Natural killer cell (primary cell): ENCODE measurements at places on chromosomes 3 and 15. TPM values are rescaled to one million over a fixed set of nuclear protein-coding genes. Genes with fewer than 3 reads are reported as not detected.

DNA sequence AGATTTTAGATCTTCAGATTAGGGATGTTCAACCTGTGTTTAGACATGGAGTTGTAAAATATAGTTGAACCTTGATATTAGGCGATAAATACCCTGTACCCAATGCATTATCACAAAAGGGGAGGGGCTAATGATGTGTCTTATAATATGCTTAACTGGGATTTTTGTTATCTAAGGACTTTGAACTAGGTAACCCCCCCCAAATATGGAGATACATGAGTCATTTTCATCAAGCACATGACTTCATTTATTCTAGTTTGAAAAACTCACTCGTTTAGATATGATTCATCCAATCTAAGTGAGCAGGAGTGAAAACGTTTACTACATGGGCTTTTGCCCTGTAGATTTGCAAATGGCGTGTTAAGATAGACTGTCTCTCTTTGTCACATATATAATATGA is 212.4 kb downstream of the IL5RA start:
- DNase-seq = no peak
- no peak overlapping the region for H3K27ac ChIP-seq
- no peaks in the 10 kb centered on the region for H3K36me3 ChIP-seq
- no peaks in the 10 kb centered on the region for H3K27me3 ChIP-seq
- no peak overlapping the region for H3K4me3 ChIP-seq

DNA sequence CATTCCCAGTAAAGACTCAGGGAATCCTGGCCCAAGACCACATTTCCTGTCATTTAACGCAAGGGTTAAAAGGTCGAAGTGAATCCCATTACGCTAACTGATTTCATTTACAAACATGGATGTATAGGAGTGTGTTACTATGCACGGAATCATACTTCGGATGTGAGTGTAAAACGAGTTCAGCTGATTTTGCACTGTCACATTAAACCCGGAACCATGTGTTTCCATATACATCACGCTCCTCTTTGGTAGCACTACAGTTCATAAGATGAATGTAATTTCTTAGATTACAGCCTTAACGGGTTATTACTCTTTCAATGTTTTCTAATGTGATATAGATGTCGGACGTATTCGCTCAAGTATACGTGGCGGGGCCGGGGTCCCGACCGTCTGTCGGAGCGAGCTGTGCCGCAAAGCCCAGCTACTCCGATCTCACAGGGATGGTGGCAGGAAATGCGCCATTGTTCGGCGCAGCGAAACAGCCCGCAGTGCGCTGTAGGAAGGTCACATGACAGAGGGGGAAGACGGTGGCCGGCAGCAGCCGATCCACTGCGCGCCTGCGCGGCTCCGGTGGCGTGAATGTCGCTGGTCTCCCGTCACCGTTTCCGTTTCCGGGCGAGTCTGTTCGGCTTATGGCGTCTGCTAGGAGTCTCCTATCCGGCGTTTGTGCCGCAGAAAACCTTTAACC is 97.3 kb downstream of the NPAP1 start:
- peak overlapping the region; percentile 26 for H3K4me3 ChIP-seq
- no peaks in the 10 kb centered on the region for H3K36me3 ChIP-seq
- no peaks in the 10 kb centered on the region for H3K27me3 ChIP-seq
- H3K27ac ChIP-seq = no peak overlapping the region

- peaks cover 12% of the 10 kb centered on the region for H3K4me1 ChIP-seq
- peak within 1 kb of the TSS; percentile 92 for H3K27ac ChIP-seq
- H3K27me3 ChIP-seq = no peaks in the 10 kb centered on the region
- peak; percentile 99 for DNase-seq
These were observed at the start of gene NKTR for GRCh38 chr3:42600111-42600957. TSS of gene NKTR (plus strand) at chr3:42600686. CDS start at chr3:42601007, 321 bp downstream.

- H3K4me1 ChIP-seq = no peaks in the 10 kb centered on the region
- no peak overlapping the region for H3K4me3 ChIP-seq
- H3K27ac ChIP-seq = no peak overlapping the region
- DNase-seq = no peak
These were observed 56.0 kb upstream of the AGTR1 start for GRCh38 chr3:148641722-148642121.

DNA sequence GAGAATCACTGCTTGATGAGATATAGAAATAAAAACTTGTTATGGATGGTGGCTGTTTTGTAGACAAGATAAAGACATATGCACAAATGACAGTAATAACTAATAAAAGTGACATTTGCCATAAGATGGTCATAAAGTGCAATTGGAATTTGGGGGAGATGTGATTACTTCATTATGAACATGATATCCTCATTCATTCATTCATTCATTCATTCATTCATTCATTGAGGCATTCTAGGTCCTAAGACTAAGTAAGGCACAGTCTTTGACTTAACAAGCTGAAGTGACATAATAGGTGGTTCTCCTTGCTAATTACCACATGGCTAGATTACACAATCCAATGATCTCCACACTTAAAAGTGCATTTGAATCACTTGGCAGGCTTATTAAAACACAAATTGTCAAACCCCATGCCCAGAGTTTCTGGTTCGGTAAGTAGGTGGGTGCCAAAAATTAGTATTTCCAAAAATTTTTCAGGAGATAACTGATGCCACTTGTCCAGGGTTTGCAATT is 18.9 kb downstream of the RAP2B start:
- H3K36me3 ChIP-seq = no peaks in the 10 kb centered on the region
- H3K27ac ChIP-seq = no peak overlapping the region
- no peaks in the 10 kb centered on the region for H3K27me3 ChIP-seq
- DNase-seq = no peak

- no peak for DNase-seq
- no peak overlapping the region for H3K4me3 ChIP-seq
- H3K27ac ChIP-seq = no peak overlapping the region
- H3K36me3 ChIP-seq = no peaks in the 10 kb centered on the region
- no peaks in the 10 kb centered on the region for H3K27me3 ChIP-seq
These were observed 2.5 kb downstream of the TTBK2 start for GRCh38 chr15:42918047-42918446.

DNA sequence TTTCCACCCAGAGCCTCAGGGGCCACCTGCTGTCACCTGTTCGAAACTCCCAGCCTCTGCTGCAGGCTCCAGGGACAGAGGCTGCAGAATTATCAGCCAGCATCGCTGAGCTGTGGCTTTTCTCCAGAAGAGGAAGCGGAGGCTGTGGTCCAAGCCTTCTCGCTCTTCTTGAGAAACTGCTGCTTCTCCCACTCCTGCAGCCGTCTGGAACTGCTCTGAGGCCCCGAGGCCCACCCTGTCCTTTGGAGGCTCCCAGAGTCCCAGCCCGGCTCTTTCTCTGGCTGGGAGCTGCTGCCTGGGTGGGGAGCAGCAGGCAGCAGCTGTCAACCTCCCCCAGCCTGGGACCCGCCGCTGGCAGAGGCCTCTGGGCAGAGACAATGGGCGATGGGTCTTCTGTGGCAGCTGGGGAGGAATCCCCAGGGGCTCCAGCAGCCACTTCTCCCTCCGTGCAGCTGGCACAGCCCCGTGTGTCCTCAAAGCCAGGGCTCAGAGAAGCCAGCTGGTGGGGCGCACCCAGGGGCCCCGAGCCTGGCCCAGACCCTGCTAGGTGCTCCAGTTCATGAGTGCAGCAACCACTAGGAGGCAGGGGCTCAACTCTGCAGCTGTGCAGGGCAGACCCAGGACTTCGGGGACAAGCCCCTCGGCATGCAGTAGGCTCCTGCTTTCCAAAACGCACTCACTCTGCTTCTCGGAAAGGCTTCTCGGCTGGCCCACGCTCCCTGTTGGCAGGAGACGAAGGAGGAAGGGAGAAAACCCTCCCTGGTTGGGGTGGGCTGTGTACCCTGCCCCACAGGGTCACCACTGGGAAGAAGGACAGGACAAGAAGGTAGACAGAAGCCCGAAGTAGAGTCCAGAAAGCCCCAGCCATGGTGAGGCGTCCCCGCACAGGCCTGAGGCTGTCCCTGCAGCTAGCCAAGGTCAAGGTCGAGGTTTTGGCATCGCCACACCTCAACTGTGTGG is 49.9 kb upstream of the FURIN start:
- H3K4me1 ChIP-seq = peaks cover 76% of the 10 kb centered on the region
- H3K4me3 ChIP-seq = no peak overlapping the region
- no peaks in the 10 kb centered on the region for H3K36me3 ChIP-seq
- DNase-seq = peak; percentile 55
- peak overlapping the region; percentile 79 for H3K27ac ChIP-seq
- H3K27me3 ChIP-seq = no peaks in the 10 kb centered on the region

GRCh38 chr3:9826815-9827573 is 16.8 kb downstream of the RPUSD3 start:
- no peaks in the 10 kb centered on the region for H3K4me1 ChIP-seq
- H3K27me3 ChIP-seq = no peaks in the 10 kb centered on the region
- H3K4me3 ChIP-seq = no peak overlapping the region
- no peak overlapping the region for H3K27ac ChIP-seq
- DNase-seq = no peak

DNA sequence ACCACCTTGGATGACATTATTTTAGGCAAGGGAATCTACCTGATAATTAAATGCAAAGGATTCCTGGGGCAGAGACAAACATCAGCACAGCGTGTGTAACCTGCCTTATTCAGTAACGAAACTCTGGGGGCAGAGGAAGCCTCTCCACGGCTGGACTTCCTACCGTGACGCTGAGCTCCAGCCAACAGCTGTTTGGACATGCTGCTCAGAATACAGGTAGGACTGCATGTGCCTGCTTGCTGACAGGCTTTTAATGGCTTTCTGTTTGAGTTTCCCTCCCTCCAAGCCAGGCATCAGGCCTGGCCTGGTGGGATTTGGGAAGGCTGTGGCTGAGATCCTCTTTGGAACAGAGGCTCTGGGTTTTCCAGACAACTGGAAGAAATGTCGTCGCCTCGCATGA is 150.6 kb downstream of the ADAMTS17 start:
- no peaks in the 10 kb centered on the region for H3K4me1 ChIP-seq
- no peaks in the 10 kb centered on the region for H3K36me3 ChIP-seq
- H3K4me3 ChIP-seq = no peak overlapping the region
- no peaks in the 10 kb centered on the region for H3K27me3 ChIP-seq
- DNase-seq = no peak

GRCh38 chr15:95277266-95277665 is 1045.9 kb downstream of the MCTP2 start:
- H3K4me3 ChIP-seq = no peak overlapping the region
- no peaks in the 10 kb centered on the region for H3K4me1 ChIP-seq
- H3K36me3 ChIP-seq = no peaks in the 10 kb centered on the region
- no peak overlapping the region for H3K27ac ChIP-seq
- no peak for DNase-seq

GRCh38 chr3:104951426-104951825 is 415.3 kb upstream of the ALCAM start:
- no peak overlapping the region for H3K4me3 ChIP-seq
- H3K36me3 ChIP-seq = no peaks in the 10 kb centered on the region
- no peak overlapping the region for H3K27ac ChIP-seq
- H3K4me1 ChIP-seq = no peaks in the 10 kb centered on the region
- no peak for DNase-seq
- no peaks in the 10 kb centered on the region for H3K27me3 ChIP-seq

DNA sequence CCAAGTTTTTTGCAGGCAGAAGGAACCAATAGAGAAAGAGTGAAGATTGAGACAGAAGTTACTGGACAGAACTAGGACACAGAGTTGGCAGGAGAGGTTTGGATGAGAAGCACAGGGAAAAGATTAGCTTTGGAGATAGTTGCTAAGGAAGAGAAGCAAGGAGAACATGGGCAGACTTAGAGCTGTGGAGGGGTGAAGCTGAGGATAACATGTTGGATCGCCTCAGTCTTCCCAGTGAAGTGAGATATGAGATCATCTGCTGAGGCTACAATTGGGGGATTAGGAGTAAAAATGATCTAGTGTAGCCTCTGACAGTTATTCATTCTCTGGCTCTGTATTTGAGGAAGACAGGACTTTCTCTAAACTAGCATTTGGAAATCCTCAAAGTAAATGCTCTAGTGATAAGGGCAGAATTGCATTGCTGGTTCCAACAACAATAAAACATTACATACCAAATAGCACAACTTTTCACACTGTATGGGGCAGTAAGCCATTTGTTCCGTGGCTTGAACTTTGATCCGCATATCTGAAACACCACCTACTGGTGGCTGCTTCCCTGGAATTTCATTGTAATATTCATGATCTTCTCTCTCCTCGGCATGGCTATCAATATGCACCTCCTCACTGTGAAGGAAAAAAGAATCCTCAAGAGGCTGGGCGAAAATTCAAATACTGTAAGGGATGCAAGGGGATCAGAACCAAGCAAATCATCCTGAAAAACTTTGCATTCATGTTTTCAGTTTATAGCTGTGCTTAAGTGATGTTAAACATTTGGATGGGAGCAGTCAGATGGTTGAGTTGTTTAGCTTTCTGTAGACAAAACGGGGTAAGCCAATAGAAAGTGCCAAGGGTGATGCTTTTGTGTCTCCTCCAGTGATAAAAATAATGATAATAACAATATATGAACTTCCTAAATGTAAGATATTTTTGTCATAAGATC is 22.2 kb upstream of the EID1 start:
- no peak overlapping the region for H3K27ac ChIP-seq
- H3K4me3 ChIP-seq = no peak overlapping the region
- H3K36me3 ChIP-seq = no peaks in the 10 kb centered on the region

GRCh38 chr3:101671014-101671413 is 5.9 kb downstream of the ZBTB11 start:
- no peak overlapping the region for H3K27ac ChIP-seq
- H3K36me3 ChIP-seq = peaks cover 38% of the 10 kb centered on the region
- H3K4me3 ChIP-seq = no peak overlapping the region
- H3K4me1 ChIP-seq = peaks cover 13% of the 10 kb centered on the region
- DNase-seq = no peak

GRCh38 chr15:39602143-39602542 is 21.3 kb downstream of the THBS1 start:
- H3K4me3 ChIP-seq = no peak overlapping the region
- H3K27ac ChIP-seq = no peak overlapping the region
- H3K4me1 ChIP-seq = no peaks in the 10 kb centered on the region
- no peaks in the 10 kb centered on the region for H3K36me3 ChIP-seq
- DNase-seq = no peak

DNA sequence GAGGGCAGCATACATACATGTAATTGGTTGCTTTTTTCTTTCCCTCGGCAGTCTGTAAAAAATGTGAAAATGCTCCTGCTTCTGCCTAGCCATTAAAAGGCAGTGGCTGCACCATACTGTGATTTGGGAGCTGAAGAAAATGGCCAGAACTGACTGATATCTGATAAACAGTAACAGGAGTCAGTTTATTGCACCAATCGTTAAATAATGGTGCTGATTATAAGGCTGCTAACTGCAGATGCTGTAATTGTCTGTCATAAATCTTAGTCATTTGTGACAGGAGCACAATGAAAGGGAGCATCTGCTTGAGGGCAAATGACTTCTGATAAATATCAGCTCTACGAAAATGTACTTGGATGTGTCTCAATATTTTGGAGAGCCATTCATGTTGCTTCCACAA is 263.1 kb upstream of the DNAJC19 start:
- H3K27me3 ChIP-seq = no peaks in the 10 kb centered on the region
- H3K36me3 ChIP-seq = no peaks in the 10 kb centered on the region
- no peak for DNase-seq
- no peak overlapping the region for H3K27ac ChIP-seq
- H3K4me3 ChIP-seq = no peak overlapping the region
- no peaks in the 10 kb centered on the region for H3K4me1 ChIP-seq

- no peaks in the 10 kb centered on the region for H3K27me3 ChIP-seq
- no peaks in the 10 kb centered on the region for H3K36me3 ChIP-seq
- no peak overlapping the region for H3K27ac ChIP-seq
- no peak for DNase-seq
- H3K4me3 ChIP-seq = no peak overlapping the region
- H3K4me1 ChIP-seq = peaks cover 17% of the 10 kb centered on the region
These were observed 53.9 kb downstream of the RAP2B start for GRCh38 chr3:153215966-153216365.

WDR93 gene
- not detected for total RNA-seq

RBPMS2 gene
- 14.7 TPM for total RNA-seq

SH3GL3 gene
- not detected for total RNA-seq

C3orf49 gene
- not detected for total RNA-seq

OR4F6 gene
- total RNA-seq = not detected

LRRK1 gene
- 1.2 TPM for total RNA-seq

MCF2L2 gene
- 2.7 TPM for total RNA-seq
